Stimulated activated CD4-positive, alpha-beta T cell treated with anti-CD3 and anti-CD28 coated beads, Interleukin-12 subunit alpha, Interleukin-12 subunit beta, amount 100 ng/mL, for 48 hours (primary cell): ENCODE measurements at places on chromosomes 3 and 15.

GRCh38 chr3:113157408-113158030 lies 53.8 kb upstream of the BOC start:
- DNase-seq: no peak

GRCh38 chr3:116445311-116445841 lies at the start of gene LSAMP:
LSAMP (minus strand) TSS chr3:116445487.
- DNase-seq: no peak

- no peak for DNase-seq
Observed at GRCh38 chr3:98777801-98778220, 14.7 kb downstream of the ST3GAL6 start.

- no peak for DNase-seq
Observed at GRCh38 chr3:111277226-111277625, 205.6 kb downstream of the NECTIN3 start.
